ENCODE measurements at places on chromosomes 13 and 19.

GRCh38 chr13:110394371-110394841 is 87.3 kb downstream of the COL4A2 start:
- no peak for DNase-seq

DNA sequence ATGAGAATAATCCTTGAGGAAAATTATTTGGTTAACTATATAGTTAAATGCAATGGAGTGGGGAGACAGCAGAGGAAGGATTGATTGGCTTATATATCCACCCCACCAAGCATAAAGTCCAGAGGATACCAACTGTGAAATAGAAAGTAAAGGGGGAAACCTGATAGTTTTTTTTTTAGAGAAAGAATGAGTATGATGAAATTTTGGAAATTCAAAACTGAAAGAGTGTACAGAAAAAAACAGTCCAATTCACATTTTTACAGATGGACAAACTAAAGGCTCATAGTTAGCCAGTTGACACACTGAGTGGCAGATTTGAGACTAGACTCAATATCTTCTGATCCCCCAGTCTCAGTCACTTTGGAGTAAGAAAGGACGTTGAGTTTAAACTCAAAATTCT is 51.1 kb downstream of the FNDC3A start:
- DNase-seq = no peak

GRCh38 chr13:50171590-50172282 is 156.5 kb downstream of the KCNRG start:
- DNase-seq = no peak

DNA sequence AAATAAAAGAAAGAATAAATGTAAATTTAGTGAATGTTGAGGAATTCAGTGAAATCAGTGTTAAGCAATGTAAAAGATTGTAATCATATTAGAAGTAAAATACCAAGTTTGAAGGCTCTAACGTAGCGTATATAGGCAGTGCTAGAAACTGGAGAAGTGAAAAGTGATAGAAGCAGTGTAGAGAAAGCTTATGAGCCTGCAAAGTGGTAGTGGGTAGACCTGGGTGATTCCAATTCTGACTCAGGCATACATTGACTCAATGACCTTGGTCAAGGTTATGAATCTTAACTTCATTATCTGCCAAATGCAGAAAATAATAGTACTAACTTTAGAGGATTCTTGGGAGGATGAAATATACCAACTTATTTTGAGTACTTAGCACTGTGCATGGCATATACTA is 4.1 kb downstream of the SLC10A2 start:
- no peak for DNase-seq

DNA sequence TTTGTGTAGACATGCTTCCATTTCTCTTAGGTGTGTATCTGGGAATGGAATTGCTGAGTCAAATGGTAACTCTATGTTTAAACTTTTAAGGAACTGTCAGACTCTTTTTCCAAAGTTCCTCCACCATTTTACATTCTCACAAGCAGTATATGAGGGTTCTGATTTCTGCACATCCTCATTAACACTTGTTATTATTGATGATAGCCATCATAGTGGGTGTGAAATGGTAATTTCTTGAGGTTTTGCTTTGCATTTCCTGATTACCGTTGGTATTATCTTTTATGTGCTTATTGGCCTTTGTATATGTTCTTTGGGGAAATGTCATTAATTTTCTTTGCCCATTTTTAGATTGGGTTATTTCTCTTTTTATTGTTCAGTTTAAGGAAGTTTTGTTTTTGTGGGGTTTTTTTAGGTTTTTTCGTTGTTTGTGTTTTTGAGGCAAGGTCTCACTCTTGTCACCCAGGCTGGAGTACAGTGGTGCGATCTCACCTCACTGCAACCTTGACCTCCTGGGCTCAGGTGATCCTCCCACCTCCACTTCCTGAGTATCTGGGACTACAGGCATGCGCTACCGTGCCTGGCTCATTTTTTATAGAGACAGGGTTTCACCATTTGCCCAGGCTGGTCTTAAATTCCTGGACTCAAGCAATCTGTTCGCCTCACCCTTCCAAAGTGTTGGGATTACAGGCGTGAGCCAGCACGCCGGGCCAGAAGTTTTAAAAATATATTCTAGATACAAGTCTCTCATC is 34.3 kb downstream of the NAA16 start:
- no peak for DNase-seq

DNA sequence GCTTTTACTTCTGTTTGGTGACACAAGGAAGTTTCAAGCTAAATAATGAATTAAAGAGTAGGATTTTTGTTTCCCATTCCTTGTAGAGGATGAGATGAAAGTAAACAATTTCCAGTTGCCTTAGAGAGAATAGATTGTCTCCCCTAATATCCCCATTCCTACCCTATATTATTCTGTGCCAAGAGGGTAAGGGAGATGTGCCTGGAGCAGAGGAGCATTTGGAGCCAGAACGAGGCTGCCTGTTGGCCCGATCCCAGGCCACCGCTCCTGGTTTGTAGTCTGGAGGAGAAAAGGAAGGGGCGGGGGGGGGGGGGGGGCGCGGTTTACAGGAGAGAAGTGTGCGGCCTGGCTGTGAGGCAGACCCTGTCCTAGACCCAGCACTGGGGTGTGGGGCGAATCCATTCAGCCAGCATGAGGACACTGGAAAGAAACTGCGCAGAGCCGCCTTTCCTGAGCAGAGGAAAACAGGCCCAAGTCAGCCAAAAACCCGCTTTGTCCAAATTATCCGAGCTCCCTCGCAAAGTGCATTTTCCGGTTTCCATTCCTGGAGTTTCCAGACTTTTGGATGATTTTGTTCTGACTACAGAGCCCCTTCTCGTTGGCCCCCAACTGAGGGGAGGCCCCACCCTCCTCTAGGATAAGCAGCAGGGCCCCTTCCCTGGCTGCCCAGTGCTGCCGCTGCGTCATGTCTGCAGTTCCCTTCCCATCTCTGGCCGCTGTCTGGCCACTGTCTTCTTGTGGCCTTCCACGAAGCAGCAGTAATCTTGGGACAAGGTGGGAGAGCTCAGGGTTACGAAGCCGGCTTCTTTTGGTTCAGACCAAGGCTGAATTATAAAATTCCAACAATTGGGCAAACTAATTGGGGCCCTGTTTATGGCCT is 23.0 kb downstream of the NFIX start:
- DNase-seq = no peak

- DNase-seq = no peak
These were observed at the start of gene CD209 for GRCh38 chr19:7746903-7747884. CD209 (minus strand) TSS chr19:7747534; CDS start chr19:7747511, 23 bp downstream.

DNA sequence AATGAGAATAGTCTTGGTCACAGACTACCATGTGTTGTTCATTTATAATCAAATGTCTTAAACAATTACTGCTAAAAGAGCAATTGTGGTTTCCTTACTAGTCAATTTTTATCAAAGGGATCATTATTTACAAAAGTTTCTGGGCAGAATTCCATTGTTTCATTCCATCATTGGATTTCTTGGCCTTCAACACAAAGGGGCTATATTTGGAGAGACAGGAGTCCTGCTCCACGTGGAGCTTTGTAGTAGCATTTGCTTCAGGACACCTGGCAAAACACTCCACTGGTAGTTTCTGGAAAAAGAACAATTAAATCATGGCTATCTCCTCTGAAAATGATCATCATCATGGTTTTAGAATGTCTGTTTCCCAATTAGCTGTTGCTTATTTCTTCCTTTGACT is 22.3 kb upstream of the STARD13 start:
- DNase-seq = no peak

- DNase-seq = no peak
These were observed 855.9 kb upstream of the KLHL1 start for GRCh38 chr13:70964124-70964523.

DNA sequence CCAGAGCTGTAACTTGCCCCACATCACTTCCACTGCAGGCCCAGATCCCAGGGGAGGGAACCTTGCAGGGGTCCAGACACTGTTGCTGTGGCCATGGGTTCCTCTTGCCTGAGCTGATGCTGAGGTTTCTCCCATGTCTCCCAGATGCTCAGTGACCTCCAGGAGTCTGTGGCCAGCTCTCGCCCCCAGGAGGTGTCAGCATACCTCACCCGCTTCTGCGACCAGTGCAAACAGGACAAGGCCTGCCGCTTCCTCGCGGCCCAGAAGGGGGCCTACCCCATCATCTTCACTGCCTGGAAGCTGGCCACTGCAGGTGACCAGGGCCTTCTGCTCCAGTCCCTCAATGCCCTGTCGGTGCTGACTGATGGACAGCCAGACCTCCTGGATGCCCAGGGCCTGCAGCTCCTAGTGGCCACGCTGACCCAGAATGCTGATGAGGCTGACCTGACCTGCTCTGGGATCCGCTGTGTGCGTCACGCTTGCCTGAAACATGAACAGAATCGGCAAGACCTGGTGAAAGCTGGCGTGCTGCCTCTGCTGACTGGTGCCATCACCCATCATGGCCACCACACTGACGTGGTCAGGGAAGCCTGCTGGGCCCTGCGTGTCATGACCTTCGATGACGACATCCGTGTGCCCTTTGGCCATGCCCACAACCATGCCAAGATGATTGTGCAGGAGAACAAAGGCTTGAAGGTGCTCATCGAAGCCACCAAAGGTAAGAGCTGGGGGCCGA is 12.1 kb upstream of the SLC25A42 start:
- no peak for DNase-seq

GRCh38 chr19:13723206-13723605 is 41.1 kb upstream of the MRI1 start:
- no peak for DNase-seq

GRCh38 chr13:50527188-50527587 is 316.3 kb downstream of the DLEU7 start:
- no peak for DNase-seq

DNA sequence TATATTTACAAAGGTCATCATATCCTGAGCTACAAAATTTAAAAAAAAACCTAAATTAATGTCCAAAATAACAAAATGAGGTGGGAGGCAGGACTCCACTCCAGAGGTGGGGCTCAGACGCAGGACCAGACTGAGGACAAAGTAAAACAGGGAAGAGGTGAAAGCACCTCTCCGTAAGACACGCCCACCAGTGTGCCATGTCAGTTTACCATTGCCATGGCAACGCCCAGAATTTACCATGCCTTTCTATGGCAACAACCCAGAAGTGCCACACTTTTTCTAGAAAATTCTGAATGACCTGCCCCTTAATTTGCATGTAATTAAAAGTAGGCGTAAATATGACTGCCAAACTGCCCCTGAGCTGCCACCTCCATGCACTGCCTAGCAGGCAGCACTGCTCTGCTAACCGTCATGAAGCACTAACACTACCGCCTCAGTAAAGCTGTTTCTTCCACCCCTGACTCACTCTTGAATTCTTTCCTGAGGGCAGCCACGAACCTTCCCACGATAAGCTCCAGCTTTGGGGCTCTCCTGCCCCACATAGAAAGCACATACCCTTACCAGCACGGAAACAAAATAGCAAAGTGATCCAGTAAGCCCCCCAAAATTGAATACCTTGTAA is 22.3 kb upstream of the PDCD5 start:
- no peak for DNase-seq

DNA sequence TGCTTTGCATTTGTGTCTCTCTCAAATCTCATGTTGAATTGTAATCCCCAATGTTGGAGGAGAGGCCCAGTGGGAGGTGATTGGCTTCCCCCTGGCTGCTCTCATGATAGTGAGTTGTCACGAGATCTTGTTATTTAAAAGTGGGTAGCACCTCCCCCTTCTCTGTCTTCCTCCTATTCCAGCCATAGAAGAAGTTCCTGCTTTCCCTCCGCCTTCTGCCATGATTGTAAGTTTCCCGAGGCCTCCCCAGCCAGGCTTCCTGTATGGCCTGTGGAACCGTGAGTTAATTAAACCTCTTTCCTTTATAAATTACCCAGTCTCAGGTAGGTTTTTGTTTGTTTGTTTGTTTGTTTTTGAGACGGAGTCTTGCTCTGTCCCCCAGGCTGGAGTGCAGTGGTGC is 3.8 kb downstream of the LILRA4 start:
- DNase-seq = no peak

DNA sequence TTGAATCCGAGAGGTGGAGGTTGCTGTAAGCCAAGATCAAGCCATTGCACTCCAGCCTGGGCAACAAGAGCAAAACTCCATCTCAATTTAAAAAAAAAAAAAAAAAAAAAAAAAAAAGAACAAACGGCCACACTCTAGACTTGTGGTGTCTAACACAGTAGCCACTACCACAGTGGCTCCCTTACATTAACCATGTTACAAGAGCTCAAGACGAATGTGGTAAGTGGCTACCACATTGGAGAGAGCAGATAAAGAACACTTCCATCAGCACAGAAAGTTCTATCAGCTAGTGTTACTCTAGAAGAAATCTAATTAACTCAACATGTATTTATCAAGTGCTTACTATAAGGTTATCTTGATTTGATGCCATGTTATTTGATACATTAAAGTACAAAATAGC is 11.5 kb downstream of the XPO4 start:
- no peak for DNase-seq
